ENCODE measurements at places on chromosomes 16 and 17.

GRCh38 chr17:49730078-49730784 lies 22.5 kb upstream of the SLC35B1 start:
- peak overlapping the region; percentile 73 for H3K27ac ChIP-seq
- no peaks in the 10 kb centered on the region for H3K27me3 ChIP-seq
- peaks cover 5% of the 10 kb centered on the region for H3K4me1 ChIP-seq
- DNase-seq = peak; percentile 55
- H3K36me3 ChIP-seq = no peaks in the 10 kb centered on the region
- no peak overlapping the region for H3K4me3 ChIP-seq

DNA sequence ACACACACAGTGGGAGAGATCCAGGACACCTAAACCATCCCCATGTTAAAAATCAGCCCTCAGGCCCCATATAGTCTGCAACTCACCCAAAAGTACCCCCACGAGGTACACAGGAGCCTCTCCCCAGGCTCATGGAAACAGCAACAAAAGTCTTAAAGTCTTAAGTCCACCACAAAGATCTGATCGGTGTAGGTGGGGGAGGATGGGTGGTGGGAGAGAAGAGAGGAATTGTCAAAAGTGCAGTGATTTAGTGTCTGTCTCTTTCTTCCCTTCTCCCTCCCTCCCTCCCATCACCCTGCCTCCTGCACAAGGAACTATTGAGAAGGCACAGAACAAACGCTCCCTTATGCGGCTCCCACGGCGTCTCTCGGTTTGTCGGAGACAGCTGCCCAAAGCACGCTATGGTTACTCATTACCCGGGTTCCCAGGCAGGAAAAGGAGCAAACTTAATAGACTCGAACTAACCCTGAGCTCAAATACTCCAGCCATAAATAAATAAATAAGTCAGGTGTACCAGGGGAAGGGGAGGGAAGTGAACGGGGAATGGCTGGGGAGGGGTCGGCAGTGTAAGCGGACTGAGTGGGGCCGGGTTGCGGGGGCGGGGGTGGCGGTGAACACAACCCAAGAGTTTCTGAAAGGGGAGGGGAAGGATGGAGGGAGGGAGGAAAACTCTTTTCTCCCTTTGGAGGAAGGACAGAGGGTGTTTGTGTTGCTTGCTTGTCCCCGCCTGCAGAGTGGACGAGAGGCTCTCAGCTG lies 477.4 kb downstream of the SLC39A11 start:
- peaks cover 24% of the 10 kb centered on the region for H3K4me1 ChIP-seq
- H3K36me3 ChIP-seq = no peaks in the 10 kb centered on the region
- H3K27me3 ChIP-seq = no peaks in the 10 kb centered on the region
- peak; percentile 70 for DNase-seq
- no peak overlapping the region for H3K4me3 ChIP-seq

GRCh38 chr16:58125041-58125440 lies 4.1 kb downstream of the CFAP20 start:
- H3K4me3 ChIP-seq = no peak overlapping the region
- no peak for DNase-seq
- no peak overlapping the region for H3K27ac ChIP-seq
- H3K4me1 ChIP-seq = peaks cover 87% of the 10 kb centered on the region
- H3K27me3 ChIP-seq = no peaks in the 10 kb centered on the region

DNA sequence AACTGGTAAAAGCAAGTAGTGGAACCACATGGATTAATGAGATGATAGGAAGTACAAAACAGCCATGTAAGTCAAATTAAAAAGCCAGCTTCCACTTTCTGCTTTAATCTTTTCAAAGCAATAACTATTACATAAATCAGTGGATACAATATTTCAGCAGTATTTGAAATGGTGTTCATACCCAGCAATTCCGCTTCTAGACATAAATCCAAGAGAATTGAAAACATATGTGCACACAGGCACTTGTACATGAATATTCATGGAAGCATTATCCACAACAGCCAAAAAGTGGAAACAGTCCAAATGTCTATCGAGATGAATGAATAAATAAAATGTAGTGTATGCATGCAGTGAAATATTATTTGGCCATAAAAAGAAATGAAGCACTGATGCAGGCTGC lies 27.4 kb downstream of the SLFN12L start:
- H3K27me3 ChIP-seq = peaks cover 6% of the 10 kb centered on the region
- no peaks in the 10 kb centered on the region for H3K4me1 ChIP-seq
- no peak overlapping the region for H3K4me3 ChIP-seq

GRCh38 chr16:85557083-85557970 lies 55.8 kb upstream of the GSE1 start:
- no peaks in the 10 kb centered on the region for H3K36me3 ChIP-seq
- H3K4me1 ChIP-seq = peaks cover 80% of the 10 kb centered on the region
- H3K27me3 ChIP-seq = no peaks in the 10 kb centered on the region

GRCh38 chr17:951325-952132 lies 28.0 kb downstream of the NXN start:
- peak; percentile 76 for DNase-seq
- peaks cover 4% of the 10 kb centered on the region for H3K27me3 ChIP-seq
- H3K4me1 ChIP-seq = peaks cover 11% of the 10 kb centered on the region
- no peak overlapping the region for H3K4me3 ChIP-seq
- no peaks in the 10 kb centered on the region for H3K36me3 ChIP-seq
- H3K27ac ChIP-seq = no peak overlapping the region
